Activated CD4-positive, alpha-beta T cell treated with anti-CD3 and anti-CD28 coated beads, Interleukin-2, amount 10 ng/mL, durations not matched to agents 7 days and 5 days (primary cell): ENCODE measurements at places on chromosomes 1 and 21.
A peak's percentile ranks its signal among the peaks of the same experiment; 100 is the strongest.

DNA sequence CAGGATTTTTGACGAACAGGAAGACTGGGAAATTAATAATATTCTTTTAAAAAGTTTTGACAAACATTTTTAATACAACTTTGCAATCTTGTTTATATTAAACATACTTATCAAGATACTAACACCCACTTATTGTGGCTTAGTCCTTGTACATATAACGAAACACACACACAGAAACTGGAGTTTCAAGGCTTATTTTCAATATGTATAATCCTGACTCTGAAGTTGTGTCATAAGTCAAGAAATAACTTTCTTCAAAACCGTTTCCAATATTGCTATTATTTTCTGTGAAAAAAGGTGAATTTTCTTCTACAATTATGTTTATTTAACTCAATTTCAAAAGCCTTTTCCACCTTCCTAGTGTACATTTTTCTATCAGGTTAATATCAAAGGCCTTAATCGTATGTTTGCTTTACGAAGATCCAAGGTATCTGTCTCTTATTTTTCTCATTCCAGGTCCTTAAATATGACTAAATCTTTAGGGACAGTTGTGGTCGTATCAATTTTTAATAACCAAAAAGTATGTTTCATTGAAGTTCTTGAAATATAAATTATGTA is 1.8 kb downstream of the CDKN2C start:
- no peak for DNase-seq
- H3K27me3 ChIP-seq = peaks cover 24% of the 10 kb centered on the region
- H3K4me1 ChIP-seq = peaks cover 38% of the 10 kb centered on the region
- peaks cover 55% of the 10 kb centered on the region for H3K36me3 ChIP-seq
- H3K4me3 ChIP-seq = peak overlapping the region; percentile 97
- H3K27ac ChIP-seq = no peak overlapping the region

- H3K36me3 ChIP-seq = no peaks in the 10 kb centered on the region
- peaks cover 48% of the 10 kb centered on the region for H3K27me3 ChIP-seq
- DNase-seq = no peak
Observed at GRCh38 chr1:92774407-92774806, 10.5 kb downstream of the EVI5 start.

- H3K4me1 ChIP-seq = peaks cover 15% of the 10 kb centered on the region
- H3K36me3 ChIP-seq = no peaks in the 10 kb centered on the region
- H3K27me3 ChIP-seq = peaks cover 65% of the 10 kb centered on the region
Observed at GRCh38 chr1:165376041-165376810, 19.7 kb upstream of the LMX1A start.

- DNase-seq = no peak
- no peaks in the 10 kb centered on the region for H3K4me1 ChIP-seq
- H3K27me3 ChIP-seq = peaks cover 4% of the 10 kb centered on the region
- H3K4me3 ChIP-seq = no peak overlapping the region
- H3K27ac ChIP-seq = no peak overlapping the region
- H3K36me3 ChIP-seq = no peaks in the 10 kb centered on the region
Observed at GRCh38 chr1:164772635-164773034, 213.7 kb downstream of the PBX1 start.

- peaks cover 41% of the 10 kb centered on the region for H3K36me3 ChIP-seq
- no peaks in the 10 kb centered on the region for H3K27me3 ChIP-seq
- peaks cover 44% of the 10 kb centered on the region for H3K4me1 ChIP-seq
- no peak for DNase-seq
- peak overlapping the region; percentile 85 for H3K4me3 ChIP-seq
Observed at GRCh38 chr1:70220517-70221237, 503 bp upstream of the SRSF11 start.

DNA sequence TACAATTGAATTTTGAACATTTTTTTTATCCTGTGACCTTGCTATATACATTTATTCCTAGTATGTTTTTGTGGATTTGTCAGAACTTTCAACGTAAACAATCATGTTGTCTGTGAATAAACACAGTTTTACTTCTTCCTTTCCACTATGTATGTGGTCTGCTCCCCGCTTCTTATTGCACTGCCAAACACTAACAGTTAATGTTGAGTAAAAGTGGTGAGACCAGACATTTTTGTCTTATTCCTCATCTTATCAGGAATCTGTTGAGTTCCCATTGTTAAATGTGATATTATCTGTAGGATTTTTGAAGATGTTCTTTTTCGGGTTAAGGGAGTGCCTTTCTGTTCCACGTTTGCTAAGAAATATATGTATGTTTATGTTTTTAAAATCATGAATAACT is 45.9 kb downstream of the CAMSAP2 start:
- no peak overlapping the region for H3K4me3 ChIP-seq
- DNase-seq = no peak
- no peaks in the 10 kb centered on the region for H3K27me3 ChIP-seq
- H3K4me1 ChIP-seq = peaks cover 2% of the 10 kb centered on the region
- no peak overlapping the region for H3K27ac ChIP-seq

- no peak overlapping the region for H3K4me3 ChIP-seq
- peaks cover 23% of the 10 kb centered on the region for H3K4me1 ChIP-seq
Observed at GRCh38 chr1:93106226-93106625, 27.1 kb downstream of the MTF2 start.

GRCh38 chr1:67194209-67194863 is 28.1 kb downstream of the IL23R start:
- no peak overlapping the region for H3K4me3 ChIP-seq
- no peak for DNase-seq
- H3K4me1 ChIP-seq = peaks cover 24% of the 10 kb centered on the region
- H3K36me3 ChIP-seq = peaks cover 7% of the 10 kb centered on the region
- H3K27me3 ChIP-seq = no peaks in the 10 kb centered on the region
- peak overlapping the region; percentile 48 for H3K27ac ChIP-seq

DNA sequence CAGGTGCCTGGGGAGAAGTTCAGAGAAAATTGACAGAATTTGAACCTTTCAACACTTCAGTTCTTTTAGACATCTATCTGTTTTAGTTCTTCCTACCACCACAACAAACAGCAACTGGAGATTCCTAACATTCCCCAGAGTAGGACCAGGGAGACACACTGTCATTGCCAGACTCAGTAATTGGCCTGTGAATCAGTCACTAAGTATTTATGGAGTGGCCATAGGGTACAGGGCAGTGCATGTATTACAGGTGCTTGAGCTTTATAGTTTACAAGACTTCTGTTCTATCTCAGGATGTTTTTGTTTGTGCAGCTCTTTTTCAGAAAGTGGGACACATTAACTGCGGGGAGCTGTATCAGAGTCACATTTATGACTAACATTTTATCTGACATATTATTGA is 1.7 kb downstream of the CDC14A start:
- peak overlapping the region; percentile 91 for H3K4me3 ChIP-seq
- H3K27ac ChIP-seq = peak overlapping the region; percentile 94
- DNase-seq = no peak
- peaks cover 52% of the 10 kb centered on the region for H3K36me3 ChIP-seq
- H3K27me3 ChIP-seq = no peaks in the 10 kb centered on the region
- peaks cover 52% of the 10 kb centered on the region for H3K4me1 ChIP-seq

GRCh38 chr1:30427545-30427944 is 295.8 kb downstream of the MATN1 start:
- H3K4me1 ChIP-seq = no peaks in the 10 kb centered on the region
- no peak overlapping the region for H3K27ac ChIP-seq
- no peaks in the 10 kb centered on the region for H3K36me3 ChIP-seq
- H3K27me3 ChIP-seq = peaks cover 39% of the 10 kb centered on the region
- no peak for DNase-seq

DNA sequence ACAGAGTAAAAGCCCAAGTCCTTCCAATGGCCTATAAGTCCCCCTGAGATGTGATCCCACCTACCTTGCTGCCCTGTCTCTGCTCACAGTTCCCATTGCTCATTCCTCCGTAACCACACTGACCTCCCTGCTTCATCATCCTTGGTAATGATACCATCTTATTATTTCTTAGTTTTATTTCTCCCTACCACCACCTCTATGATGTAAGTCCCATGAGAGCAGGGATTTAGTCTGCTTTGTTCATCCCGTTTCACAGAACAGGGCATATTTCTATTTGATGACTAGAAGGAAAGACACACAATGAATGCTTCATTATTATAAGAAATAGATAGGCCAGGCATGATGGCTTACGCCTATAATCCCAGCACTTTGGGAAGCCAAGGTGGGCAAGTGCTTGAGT is 22.5 kb downstream of the NIBAN1 start:
- H3K27ac ChIP-seq = no peak overlapping the region
- H3K36me3 ChIP-seq = peaks cover 25% of the 10 kb centered on the region
- no peaks in the 10 kb centered on the region for H3K27me3 ChIP-seq
- DNase-seq = no peak
- peaks cover 23% of the 10 kb centered on the region for H3K4me1 ChIP-seq

DNA sequence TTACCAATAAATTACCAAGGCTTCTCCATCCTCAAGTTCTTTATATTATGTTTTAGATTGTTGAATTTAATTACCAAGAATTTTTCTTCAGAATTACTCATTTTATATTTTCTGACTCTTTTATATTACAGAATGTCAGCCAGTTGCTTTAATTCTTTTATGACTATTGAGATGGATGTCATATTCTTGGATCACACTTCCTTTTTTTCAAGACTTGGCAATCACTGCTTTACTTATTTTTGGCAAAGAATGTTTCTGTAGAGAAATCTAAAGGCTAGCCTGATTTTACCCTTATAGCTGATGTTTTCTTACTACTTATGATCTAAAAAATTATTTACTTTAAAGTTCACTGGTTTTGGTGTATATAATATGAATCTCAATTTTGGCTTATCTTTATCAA is 721.1 kb upstream of the TMPRSS15 start:
- no peak overlapping the region for H3K27ac ChIP-seq
- H3K27me3 ChIP-seq = no peaks in the 10 kb centered on the region
- no peak for DNase-seq
- H3K4me3 ChIP-seq = no peak overlapping the region
- no peaks in the 10 kb centered on the region for H3K36me3 ChIP-seq
- H3K4me1 ChIP-seq = no peaks in the 10 kb centered on the region

DNA sequence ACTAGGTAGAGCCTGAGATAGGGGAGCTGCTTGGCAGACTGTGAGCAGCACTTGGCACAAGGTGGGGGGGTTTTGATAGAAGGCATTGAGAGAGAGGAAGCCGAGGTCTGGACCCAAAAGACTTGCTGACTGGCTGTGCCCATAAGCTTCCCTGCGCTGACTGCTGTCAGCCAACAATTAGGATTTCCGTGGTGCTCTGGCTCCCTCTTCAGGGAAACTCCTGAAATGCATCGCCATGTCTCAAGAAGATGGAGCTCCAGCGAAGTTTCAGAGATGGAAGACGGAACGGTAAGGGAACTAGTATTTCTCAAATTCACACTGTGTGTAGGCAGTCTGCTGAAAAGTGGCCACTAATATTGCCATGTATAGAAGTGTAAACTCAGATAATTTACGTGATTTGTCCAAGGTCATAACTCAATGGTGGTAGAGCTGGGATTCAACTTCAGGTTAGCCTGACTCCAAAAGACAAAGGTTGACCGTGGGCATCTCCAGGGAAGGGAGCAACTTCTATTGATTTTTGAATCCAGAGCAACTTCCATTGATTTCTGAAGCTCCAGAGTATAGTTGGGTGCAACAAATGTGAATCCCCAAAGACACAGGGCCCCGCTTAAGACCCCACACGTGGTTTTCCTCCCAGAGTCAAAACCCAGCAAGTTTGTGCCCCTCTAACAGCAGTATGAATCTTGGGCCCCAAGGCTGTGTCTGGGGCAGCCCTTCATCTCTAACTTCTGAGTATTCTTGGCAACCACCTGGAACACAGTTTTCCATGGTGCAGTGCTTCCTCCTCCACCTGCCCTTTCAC is 44.5 kb upstream of the CRNN start:
- H3K4me1 ChIP-seq = peaks cover 31% of the 10 kb centered on the region
- peaks cover 6% of the 10 kb centered on the region for H3K27me3 ChIP-seq
- no peak overlapping the region for H3K27ac ChIP-seq
- no peak overlapping the region for H3K4me3 ChIP-seq
- H3K36me3 ChIP-seq = no peaks in the 10 kb centered on the region

DNA sequence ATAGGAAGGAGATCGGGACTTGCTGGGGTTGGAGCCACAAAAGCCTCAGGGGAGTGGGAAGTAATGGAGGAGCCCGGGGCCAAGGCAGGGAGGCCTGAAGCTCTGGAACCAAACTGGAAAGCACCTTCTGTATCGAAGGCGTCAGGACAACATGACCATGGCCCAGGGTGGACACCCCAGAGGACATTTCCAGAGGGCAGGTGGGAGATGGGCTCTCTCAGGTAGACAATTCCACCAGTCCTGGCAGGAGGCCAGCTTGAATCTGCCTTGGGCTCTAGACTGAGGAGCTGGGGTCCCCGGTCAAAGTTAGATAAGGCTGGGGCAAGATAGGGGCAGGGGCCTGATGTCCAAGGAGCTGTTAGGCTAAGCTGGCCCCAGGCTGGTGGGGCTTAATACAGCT is 104.9 kb upstream of the EDN2 start:
- DNase-seq = no peak
- H3K27me3 ChIP-seq = no peaks in the 10 kb centered on the region
- H3K36me3 ChIP-seq = peaks cover 6% of the 10 kb centered on the region
- H3K4me3 ChIP-seq = no peak overlapping the region
- no peaks in the 10 kb centered on the region for H3K4me1 ChIP-seq
- no peak overlapping the region for H3K27ac ChIP-seq

DNA sequence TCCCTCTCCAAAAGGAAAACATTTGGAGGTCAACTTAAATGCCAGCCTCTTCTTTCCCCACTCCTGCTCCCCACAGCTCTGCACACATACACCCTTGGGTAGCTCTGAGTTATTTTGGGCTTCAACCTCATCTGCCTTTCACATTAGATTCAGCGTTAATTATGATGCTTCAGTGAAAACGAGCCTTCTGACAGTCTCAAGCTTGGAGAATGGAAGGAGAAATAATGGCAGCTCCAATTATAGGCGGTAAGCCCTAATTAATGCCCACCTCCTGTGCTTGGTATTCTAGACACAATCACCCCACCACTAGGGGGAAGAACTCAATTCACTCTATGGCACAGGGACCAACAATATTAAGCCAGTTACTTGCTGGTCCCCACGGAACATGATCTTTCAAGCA is 397.9 kb downstream of the BRINP2 start:
- H3K4me3 ChIP-seq = no peak overlapping the region
- H3K4me1 ChIP-seq = no peaks in the 10 kb centered on the region
- no peaks in the 10 kb centered on the region for H3K27me3 ChIP-seq
- H3K36me3 ChIP-seq = no peaks in the 10 kb centered on the region
- no peak for DNase-seq
- H3K27ac ChIP-seq = no peak overlapping the region

DNA sequence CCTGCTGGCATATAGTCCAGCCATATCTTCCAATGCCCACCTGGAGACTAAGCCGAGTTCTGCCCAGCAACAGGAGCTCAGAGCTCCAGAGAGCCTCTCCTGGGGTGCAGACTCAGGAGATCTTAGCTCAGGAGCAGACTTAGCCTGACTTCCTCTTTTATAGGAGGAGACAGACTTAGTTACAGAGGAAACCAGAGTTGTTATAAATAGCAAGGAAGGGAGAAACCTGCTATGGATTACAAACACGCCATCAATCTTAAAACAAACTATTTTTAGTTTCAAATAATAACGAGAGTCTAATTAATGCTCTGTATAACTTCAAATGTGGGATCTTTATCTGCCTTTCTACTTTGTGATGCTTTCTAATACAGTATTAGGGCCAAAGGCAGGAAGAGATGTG is 3.3 kb upstream of the KIF21B start:
- no peaks in the 10 kb centered on the region for H3K27me3 ChIP-seq
- H3K27ac ChIP-seq = no peak overlapping the region
- peaks cover 41% of the 10 kb centered on the region for H3K4me1 ChIP-seq
- no peak overlapping the region for H3K4me3 ChIP-seq
- peaks cover 11% of the 10 kb centered on the region for H3K36me3 ChIP-seq
